ENCODE measurements at places on chromosomes 5 and 9. TPM values are rescaled to one million over a fixed set of nuclear protein-coding genes. Genes with fewer than 3 reads are reported as not detected.

Gene CDKN2B
- total RNA-seq = not detected

Gene PDZD2
- 0.02 TPM for total RNA-seq

Gene CHSY3
- total RNA-seq = not detected

Gene IRX2
- not detected for total RNA-seq

Gene GKAP1
- total RNA-seq = 14.0 TPM

Gene ZNF608
- total RNA-seq = not detected

Gene ABL1
- 36.5 TPM for total RNA-seq

Gene KLF9
- 27.5 TPM for total RNA-seq

Gene PCAT7
- total RNA-seq = not detected

Data from activated T-cell treated with anti-CD3 and anti-CD28 coated beads, Interleukin-2, amount 50 U/mL, for 72 hours (primary cell).